ENCODE measurements at places on chromosomes 11 and 22.

GRCh38 chr22:37249986-37250385 is 5.9 kb upstream of the RAC2 start:
- DNase-seq = no peak

GRCh38 chr11:119758291-119758690 is 29.3 kb upstream of the NECTIN1 start:
- no peak for DNase-seq

- DNase-seq = no peak
Measured at GRCh38 chr22:36954251-36955014, 41.0 kb downstream of the CSF2RB start.

- DNase-seq = no peak
Measured at GRCh38 chr11:97641988-97642387, 1252.2 kb downstream of the JRKL start.

DNA sequence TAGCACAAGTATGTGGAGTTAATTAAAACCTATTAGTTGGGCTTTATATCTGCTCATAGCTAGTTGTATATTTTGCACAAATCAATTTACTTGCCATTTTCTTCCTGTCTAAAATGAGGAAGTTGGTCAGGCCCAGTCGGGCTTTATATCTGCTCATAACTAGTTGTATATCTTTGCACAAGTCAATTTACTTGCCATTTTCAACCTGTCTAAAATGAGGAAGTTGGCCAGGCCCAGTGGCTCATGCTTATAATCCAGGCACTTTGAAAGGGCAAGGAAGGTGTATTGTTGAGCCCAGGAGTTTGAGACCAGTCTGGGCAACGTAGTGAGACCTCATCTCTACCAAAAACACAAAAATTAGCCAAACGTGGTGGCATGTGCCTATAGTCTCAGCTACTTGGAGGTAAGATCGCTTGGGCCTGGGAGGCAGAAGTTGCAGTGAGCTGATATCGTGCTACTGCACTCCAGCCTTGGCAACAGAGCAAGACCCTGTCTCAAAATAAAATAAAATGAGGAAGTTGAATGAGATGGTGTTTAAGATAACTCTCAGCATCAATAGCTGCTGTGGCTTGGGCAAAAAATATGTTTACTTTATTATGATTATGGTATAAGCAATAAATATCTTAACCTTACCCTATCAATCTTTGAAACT is 1558.6 kb upstream of the RAG2 start:
- no peak for DNase-seq

- no peak for DNase-seq
Measured at GRCh38 chr11:110185121-110185591, 92.0 kb downstream of the ZC3H12C start.

DNA sequence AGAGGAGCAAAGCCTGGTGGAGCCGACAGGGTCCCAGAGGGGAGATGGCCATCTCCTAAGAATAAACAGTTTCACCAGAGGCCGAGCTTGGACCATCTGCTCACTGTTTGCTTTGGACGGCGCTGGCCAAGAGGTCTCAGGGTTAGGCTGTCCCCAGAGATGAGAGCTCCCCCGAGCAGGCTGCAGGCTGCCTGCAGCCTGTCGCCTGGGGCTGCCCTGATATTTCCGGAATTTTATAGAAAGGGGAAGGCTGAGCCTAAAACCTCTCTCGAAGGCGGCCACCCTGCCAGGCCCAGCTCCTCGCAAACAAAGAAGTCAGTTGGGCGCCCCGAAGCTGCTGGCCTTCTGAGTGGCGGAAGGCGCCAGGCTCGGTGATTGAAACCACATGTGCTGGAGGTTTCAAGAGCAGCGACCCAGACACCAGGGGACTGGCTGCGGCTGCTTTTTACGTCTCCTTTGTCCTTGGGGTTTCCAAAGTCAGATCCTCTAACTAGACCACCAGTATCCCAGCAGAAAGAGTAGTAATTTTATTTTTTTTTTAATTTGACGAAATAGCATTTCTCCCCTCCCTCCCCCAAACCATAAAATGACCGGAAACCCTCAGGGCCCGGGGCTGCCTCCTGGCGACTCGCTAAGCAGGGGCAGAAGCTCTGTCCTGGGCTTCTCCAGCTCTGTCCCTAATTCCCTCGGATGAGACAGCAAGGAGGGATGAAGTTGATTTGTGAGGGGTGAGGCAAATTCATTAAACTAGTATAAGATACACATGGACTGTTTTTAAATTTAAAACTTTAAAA is 57.4 kb downstream of the CLMP start:
- DNase-seq = no peak

DNA sequence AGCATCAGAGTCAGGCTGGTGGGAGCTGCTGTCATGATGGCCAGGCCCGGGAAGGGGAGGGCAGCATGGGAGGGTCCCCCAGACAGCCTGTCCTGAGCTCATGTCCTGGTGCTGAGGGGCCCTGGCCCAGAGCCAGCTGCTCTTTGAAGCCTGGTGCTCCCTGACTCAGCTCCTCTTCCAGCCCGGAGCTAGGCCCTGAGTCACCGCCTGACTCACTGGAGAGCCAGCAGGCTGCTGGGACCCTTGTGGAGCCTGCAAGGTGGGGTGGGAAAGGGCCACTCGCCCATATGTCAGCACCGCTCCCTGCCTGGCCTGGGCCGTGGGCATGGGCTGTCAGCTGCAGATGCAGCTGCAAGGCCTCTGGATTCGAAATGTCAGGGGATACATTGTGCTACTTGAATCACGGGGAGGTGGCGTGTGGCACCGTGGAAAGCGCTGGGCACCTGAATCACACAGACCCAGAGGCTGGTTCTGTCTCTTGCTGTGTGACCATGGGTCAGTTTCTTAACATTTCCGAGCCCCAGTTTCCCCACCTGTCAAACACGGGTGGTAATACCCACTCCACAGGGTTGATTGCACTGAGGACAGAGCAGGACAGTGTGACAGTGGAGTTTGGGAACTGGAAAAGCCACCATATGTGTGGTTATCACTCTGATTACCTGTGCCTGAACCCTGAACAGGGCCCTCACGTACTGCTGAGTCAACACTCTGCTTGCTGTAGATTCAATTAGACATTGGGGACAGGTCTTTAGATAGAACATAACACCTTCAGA is 4.4 kb downstream of the CACNA1I start:
- DNase-seq = no peak

DNA sequence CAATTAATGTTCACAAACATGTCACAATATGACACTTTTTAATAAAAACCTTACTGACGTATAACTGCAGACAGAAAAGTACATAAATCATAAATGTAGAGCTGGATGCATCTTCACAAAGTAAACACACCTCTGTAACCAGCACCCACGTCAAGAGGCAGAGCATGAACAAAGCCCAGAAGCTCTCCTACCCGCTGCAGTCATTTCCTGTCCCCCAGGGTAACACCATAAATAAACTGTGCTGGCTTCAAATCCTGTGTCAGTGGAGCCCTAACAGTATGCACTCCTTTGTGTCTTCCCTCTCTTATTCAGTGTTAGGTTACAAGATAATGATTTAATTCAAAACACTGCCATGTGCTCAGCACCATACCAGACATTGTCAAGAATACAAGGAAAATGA is 5.7 kb downstream of the SYT13 start:
- DNase-seq = no peak

GRCh38 chr11:15605094-15605493 is 490.4 kb downstream of the INSC start:
- DNase-seq = no peak

- no peak for DNase-seq
Measured at GRCh38 chr11:110606415-110606814, 105.8 kb downstream of the ARHGAP20 start.

GRCh38 chr22:41198027-41198580 is 7.0 kb upstream of the L3MBTL2 start:
- peak; percentile 54 for DNase-seq

GRCh38 chr11:63530021-63530420 is 6.6 kb upstream of the PLAAT4 start:
- DNase-seq = no peak

GRCh38 chr11:37104380-37104779 is 506.3 kb upstream of the RAG2 start:
- no peak for DNase-seq

DNA sequence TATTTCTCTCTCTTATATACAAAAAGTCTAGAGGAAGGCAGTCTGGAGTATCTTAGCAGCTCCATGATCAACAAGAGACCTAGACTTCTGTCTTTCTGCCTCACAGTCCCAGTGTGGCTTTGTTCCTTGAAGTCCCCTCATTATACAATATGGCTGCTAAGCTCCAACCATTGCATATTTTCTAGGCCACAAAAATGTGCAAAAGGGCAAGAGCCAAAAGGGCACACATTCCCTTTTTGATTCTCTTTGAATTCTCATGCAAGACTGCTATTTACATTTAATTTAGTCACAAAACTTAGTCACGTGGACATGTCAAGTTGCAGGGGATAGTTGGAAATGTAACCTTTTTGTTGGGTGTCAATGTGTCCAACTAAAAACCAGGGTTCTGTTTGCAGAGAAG is 64.2 kb upstream of the OLFML1 start:
- no peak for DNase-seq

- DNase-seq = no peak
Measured at GRCh38 chr11:62444835-62445234, 26.0 kb downstream of the SCGB1A1 start.

DNA sequence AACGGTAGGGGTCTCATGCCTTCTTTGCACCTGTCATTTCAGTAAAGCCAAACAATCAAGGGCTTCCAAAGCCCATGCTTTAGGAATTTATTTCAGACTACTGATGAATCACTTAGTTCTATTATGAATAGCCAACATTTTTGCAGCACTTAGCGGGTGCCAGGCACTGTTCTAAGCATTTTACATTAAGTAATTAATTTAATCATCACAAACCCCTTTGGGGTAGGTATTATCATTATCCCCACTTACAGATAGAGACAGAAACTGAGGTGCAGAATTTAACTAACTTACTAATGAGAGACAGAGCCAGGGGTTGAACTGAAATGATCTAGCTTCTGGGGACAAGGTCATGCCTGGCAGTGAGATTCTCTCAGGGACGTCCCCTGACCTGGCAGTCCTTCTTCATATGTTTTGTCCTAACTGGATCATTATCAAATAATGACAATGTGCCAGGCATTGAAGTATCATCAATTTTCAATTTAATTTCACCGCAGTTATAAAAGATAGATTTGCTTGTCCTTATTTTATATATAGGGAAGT is 31.7 kb upstream of the NAV2 start:
- DNase-seq = no peak

DNA sequence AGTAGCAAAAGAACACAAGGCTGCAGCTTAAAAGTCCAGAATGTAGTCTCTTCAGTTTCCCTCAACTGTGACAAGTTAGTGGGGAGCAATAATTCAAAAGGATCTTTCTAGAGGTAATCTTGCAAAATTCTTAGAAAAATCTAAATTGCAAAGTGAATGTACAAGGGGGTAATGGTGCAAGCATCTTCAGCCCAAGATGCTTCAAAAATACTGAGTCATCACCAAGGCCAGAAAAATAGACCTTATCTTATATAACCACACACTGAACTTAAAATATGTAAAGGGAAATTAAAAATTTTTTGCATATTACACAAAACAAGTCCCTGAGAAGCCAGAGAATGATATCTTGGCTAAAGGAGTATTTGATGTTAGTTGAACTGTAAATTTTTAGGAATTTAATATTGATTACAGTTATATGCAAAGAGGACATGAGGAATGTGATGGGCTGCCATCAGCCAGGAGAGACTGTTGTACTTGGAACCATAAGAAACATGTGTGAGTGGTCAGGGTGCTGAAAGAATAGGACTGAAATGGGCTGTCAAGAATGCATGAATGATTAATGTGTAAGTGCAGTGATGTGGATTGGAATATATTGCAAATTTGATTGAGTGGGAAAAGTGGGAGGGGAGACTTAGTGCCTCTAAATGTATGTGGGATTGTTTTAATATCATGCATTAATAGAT is 85.7 kb upstream of the LIN7C start:
- DNase-seq = no peak

DNA sequence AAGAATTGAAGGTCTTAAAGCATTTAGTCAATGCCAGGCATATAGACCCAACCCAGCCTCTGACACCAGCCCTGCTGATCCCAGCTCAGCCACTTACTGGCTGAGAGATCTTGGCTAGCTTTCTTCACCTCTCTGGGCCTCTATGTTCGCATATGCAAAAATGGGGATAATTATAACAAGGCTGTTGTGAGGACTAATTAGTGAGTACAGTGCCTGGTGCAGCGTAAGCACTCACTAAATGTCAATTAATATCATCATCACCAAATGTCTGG is 10.5 kb downstream of the CHST1 start:
- no peak for DNase-seq

DNA sequence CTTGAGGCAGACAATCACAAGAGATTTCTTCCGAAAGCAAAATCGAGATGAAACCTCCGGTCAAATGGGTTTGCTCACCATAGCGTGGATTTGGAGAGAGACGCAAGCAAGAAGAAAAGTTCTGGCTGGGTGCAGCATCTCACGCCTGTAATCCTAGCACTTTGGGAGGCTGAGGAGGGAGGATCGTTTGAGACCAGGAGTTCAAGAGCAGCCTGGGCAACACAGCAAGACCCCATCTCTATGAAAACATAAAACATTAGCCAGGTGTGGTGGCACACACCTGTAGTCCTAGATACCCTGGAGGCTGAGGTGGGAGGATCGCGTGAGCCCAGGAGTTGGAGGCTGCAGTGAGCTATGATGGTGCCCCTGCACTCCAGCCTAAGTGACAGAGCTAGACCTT is 24.4 kb downstream of the MN1 start:
- DNase-seq = no peak

DNA sequence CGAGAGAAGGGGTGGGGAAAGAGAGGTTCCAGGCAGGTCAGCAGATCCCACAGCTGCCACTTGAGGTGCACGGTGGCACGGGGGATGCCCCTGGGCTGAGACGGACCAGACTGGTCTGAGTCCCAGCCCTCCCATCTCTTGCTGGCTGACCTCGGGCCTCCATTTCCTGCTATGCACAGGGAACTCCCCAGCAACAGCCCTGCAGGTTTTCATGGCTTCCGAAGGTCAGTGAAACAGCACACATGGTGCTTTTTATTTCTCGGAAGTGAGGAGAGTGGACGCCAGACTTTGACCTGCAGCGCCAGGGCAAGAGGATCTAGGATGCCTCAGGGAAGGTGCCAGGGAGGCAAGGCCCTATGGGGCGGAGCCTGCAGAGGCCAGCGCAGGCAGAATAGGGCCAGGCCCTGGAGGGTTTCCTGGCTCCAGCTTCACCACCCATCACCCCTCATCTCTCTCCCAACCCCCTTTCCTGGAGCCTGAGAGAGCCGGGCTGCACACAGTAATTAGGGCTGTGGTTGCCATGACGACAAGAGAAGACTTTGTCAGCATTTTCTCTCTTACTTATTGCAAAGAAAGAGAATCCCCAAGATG is 29.5 kb downstream of the SLC22A12 start:
- DNase-seq = no peak

GRCh38 chr11:35158701-35159510 is 19.9 kb downstream of the CD44 start:
- no peak for DNase-seq

DNA sequence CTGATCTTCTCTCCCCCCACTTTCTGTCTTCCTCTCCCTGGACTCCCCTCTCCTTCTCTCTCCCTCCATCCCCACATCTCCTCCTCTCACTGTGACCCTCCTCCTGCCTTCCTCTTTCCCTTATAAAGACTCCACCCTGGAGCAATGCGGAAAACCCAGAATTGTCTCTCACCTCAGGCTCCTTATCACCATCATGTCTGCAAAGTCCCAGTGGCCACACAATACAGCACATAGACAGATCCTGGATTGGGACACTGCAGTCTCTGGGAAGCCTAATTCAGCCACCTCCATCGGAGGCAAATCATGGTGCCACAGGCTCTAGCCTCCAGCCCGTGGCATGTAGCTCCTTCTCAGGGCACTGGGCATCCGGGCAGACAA is 2.7 kb downstream of the RFPL2 start:
- DNase-seq = no peak

- DNase-seq = no peak
Measured at GRCh38 chr11:10041748-10042446, 252.1 kb downstream of the SBF2 start.

GRCh38 chr11:44625759-44626523 is 60.5 kb downstream of the CD82 start:
- no peak for DNase-seq
